ENCODE measurements at places on chromosomes 11 and 22.
A peak's percentile ranks its signal among the peaks of the same experiment; 100 is the strongest.

DNA sequence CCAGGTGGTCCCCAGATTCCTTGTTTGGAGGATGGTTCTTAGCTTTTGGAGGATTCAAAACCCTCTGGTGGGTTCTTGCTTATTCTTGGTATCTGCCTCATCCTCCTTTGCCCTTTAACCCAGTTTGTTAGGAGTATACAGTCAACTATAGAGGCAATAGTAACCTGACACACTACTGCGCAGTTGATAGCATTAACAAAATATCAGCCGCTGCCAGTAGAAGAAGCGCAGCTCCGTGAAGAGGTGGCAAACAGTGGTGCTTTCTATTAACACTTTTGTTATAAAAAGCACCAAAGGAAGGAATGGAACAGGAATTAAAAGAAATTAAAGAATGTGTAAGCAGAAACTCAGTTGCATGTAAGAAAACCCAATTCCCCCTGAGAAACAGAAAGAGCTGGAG, 29.3 kb downstream of the SLC22A25 start:
- DNase-seq, result no peak

DNA sequence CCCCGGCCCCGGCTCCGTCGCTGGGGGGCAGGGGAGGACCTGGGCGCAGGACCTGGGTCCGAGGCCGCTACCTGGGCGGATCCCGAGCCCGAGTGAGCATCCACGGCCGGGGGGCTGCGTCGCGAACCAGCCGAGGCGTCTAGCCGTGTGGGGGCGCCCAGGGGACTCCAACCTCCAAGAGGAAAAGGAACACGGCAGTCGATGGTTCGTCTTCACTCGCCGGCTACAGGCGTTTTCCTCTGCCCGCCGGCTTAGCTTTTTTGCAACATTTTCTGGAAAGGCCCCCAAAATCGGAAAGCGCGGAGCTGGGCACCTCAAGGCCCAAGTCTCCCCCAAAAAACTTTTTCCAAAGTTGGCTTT, 666 bp downstream of the PDGFB start:
- no peak for DNase-seq

DNA sequence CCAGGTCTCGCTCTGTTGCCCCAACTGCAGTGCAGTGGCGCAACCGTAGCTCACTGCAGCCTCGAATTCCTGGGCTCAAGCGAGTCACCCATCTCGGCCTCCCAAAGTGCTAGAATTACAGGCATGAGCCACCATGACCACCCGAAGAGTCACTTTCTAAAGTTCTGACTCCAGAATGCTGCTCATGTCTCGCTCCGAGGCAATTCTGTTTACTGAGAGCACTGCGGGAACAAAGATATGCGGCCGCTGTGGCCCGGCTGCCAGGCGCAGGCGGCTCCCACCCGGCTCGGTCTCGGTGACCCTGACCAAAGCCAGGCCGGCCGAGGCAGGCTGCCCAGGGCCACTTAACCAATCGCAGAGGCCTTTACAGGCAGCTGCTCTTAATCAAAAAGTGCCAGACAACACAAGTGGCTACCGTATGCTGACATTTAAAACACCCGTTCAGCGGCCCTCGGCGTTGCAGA, 78.7 kb downstream of the PHF21B start:
- DNase-seq, result peak; percentile 2

DNA sequence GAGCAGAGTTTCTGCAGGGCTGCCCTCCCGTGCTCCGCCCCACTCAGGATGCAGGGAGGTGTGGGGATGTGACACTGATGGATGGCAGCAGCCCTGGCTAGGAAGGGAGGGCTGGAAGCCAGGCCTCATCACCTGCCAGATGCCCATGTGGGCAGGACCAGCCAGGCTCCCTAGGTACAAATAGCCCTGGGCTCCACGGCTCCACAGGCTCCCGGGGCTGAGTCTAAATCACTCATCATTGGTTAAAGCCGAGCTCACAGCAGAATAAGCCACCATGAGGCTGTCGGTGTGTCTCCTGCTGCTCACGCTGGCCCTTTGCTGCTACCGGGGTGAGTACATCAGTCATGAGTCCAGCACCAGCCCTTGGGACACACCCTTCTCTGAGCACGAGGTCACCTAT, at the start of gene SCGB1D1:
SCGB1D1 (plus strand) TSS at position 206 of the 400 bp plus-strand sequence; CDS start at position 275, 69 bp downstream.
- no peak for DNase-seq

DNA sequence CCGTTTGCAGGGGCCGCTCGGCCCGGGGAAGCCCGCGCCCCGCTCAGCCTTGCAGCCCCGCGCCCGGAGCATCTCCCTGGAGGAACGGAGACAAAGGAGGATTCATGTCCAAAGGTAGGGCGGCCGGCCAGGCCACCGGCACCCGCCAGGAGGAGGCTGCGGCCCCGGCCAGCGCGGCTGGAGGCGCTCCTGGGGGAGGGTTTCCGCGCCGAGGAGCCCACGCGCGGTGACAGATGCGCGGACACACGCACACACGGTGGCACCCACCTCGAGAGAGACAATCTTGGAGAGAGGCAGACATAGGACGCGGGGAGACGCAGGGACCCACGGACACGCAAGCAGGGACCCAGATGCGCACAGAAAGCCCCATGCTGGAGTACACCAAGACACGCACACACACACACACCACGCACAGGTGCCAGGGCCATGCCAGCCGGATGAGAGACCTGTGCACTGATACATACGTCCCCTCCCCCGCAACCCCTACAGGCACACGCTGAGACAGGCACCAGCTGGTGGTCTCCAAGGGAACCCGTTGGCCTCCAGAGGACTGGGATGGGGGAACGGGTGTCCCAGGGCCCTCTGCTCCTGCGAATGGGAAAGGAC, 7.8 kb downstream of the SEPTIN3 start:
- no peak for DNase-seq

DNA sequence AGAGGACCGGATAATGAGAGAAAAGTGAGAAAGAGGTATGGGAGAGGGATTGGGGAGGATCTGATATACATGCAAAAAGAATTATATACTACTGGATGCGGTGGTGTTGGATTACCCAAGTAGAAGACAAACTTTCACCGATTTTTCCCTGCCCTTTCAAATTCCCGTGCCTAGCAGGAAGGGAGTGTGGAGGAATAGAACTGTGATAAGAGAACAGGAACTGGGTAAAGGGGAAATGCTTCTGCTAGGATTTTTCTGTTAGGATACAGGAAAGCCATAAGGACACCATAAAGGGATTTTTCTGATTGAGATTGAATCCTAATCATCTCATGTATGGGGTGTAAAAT, 480 bp upstream of the MTMR2 start:
- no peak for DNase-seq

GRCh38 chr22:22955866-22956535, 68.4 kb downstream of the IGLL5 start:
- peak; percentile 41 for DNase-seq

DNA sequence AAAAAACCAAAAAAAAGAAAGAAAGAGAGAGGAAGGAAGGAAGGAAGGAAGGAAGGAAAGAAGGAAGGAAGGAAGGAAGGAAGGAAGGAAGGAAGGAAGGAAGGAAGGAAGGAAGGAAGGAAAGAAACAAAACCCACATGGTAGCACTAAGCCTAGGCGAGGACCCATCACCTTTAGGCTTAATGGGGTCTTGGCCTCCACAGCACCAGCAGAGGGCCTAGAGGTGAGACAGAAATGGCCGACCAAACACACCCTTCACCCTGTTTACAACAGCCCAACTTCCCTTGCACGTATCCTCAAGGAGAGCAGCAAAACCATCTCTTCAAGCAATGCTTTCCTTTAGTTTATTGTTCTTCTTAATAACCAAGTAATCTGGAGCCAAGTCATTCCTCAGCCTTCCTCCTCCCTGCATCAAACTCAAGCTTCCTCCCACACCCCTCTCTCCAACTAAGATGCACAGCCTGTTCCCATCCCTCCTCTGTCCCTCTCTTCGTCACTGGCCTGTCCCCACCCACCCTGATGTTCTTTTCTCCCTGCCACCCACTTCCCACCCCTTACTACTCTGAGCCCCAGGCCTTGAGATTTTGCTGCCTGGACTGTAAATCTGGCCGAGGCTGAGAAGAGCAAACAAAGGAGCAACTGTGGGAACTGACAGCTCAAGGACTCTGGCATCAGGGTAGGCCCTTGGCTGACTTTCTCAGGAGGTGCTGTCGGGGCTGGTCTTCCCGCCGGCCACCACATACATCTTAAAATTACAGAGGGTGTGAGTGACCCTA, 26.0 kb downstream of the POU2AF1 start:
- DNase-seq, result no peak

- no peak for DNase-seq
Measured at GRCh38 chr11:132639986-132640385, 892.3 kb downstream of the OPCML start.

GRCh38 chr11:46391578-46392420, at the start of gene CHRM4:
Gene CHRM4 (minus strand): TSS chr11:46391776. CDS start chr11:46386557, 5,219 bp downstream.
- no peak for DNase-seq

DNA sequence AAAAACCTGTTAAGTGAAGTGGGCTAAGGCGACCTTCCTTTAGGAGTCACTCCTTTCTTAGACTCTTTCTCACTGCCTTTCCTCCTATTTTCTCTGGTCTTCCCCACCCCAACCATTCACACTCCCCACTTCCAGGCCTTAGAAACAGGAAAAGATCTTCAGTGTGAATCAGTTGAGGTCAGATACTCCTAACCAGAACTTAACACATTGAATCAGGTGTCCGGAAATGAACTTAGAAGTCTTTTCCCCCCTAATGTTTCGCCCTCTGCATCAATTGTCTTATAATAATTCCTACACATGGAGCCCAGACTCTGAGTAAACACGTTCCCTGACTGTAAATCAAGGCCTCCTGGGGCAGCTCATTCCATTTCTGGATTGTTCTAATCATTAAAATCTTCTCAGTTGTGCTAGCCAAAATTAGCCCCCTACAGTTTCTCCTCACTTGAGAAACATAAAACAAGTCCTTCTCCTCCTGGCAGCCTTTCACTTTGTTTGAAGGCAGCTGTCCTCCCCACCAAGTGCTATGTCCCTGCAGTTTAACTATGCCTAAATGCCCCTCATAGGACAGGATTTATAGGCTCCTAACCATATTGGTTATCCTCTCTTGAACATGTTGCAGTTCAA, 32.7 kb upstream of the USP47 start:
- no peak for DNase-seq

- no peak for DNase-seq
Measured at GRCh38 chr11:8021920-8022319, 34.8 kb downstream of the EIF3F start.

DNA sequence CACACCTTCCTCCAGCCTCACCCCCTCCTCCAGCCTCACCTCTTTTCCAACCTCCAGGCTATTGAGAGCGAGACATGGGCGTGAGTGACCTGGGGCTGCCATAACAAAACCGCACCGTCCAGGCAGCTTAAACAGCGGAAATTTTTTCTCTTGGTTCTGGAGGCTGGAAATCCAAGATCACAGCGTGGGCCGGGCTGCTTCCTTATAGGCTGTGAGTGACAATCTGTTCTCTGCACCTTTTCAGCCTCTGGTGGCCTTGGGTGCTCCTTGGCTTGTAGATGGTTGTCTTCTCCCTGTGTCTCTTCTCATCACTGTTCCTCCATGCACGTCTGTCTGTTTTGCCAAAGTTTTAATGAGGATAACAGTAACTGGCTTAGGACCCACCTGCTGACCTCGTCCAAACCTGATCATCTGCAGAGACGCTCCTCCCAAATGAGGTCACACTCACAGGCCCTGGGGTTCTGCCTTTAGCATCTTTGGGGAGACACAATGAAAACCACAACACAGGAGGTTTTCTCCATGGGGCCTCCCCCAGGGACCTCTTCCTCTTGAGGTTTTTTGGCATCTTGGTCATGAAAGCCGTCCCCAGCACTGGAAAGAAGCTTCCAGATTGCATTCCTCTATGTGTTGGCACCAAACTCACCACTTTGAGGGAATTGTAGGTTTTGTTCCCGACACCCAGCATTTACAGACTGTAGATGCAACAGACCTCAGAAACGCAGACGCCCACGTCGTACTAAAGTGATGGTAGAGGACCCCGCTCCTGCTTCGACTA, 878.1 kb downstream of the BRD1 start:
- no peak for DNase-seq

GRCh38 chr11:91869686-91870085, 354.9 kb upstream of the FAT3 start:
- no peak for DNase-seq

DNA sequence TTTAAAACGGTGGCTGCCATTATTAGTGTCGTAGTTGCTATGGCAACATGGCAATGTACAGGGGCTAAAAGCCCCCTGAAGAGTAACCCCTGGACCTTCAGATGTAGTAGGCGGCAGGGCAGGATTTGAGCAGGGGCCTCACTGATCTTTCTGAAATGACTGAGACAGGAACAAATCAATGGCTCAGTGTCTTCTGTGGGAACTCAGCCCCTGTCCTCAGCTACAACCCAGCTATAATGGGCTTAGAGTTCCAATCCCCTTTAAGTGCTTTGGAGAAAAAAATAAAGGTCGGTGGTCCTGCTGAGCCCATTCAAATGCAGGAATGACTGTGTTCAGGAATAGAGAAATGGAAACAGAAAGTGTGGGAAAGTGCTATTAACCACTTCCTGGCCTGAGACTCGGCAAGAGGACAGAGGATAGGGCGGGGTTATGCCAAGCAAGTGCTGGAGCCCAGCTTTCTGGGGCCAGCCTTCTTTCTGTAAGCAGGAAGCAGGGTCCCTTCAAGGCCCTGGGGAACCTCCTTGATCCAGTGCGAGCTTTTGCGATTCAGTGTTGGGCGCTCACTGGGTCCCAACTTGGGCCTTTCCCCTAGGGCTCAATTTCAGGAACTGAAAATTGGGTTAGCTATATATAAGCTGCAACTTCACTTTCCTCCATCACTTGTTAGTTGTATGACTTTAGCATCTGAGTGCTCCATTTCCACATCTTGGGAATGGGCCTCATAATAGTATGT, 6.1 kb upstream of the CD82 start:
- no peak for DNase-seq

DNA sequence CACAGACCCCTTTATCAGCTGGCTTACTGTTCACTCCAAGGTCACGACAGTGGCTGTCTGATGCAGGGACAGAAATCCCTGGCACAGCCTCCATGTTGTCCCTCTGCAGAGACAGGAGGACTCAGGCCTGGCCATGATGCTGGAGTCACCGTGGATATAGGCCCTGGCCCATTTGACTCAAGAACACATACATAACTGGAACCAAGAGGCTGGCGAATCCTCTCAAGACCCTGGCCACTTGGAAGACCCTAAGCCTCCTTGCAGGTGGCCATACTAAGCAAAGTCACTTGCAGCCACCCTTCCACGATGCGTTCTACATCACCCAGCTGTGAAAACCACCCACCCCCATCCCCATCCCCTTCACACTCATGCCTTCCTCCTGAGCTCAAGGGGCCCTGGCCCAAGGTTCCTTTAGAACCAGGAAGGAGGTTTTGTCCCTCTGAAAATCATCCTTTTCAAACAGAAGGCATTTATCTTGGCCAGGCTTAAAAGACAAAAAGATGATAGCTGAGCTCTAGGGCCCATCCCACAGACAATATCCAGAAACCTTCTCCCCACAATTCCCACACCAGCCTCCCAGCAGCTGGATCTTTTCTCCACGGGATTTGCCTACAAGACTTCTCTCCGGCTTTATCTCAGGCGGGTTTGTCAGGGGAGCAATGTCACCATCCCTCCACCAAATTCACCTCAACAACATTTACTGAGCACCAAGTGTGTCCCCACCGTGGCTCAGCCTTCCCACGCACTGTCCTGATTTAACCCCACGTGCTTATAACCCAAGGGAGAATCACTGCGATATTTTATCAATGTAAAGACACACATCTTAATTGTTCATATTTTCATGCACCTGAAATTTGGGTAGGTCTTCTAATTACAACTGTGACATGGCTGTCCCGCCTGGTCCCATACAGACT, 123.4 kb upstream of the SERPIND1 start:
- DNase-seq, result no peak

GRCh38 chr11:63536669-63537292, at the start of gene PLAAT4:
Gene PLAAT4 (plus strand): TSS chr11:63536808. CDS start chr11:63536869, 61 bp downstream.
- DNase-seq, result peak; percentile 61

- DNase-seq, result peak; percentile 29
Measured at GRCh38 chr11:76361374-76361773, 19.6 kb downstream of the THAP12 start.

GRCh38 chr11:330307-330693, 9.6 kb upstream of the IFITM3 start:
- no peak for DNase-seq
